Central memory CD8-positive, alpha-beta T cell (primary cell): ENCODE measurements at places on chromosomes 12 and 14.

GRCh38 chr14:70538087-70538486, 3.3 kb upstream of the ADAM20 start:
- no peak overlapping the region for H3K27ac ChIP-seq
- no peak overlapping the region for H3K4me3 ChIP-seq
- no peak for DNase-seq
- no peaks in the 10 kb centered on the region for H3K27me3 ChIP-seq
- no peaks in the 10 kb centered on the region for H3K36me3 ChIP-seq

GRCh38 chr14:104755621-104756020, 2.7 kb downstream of the SIVA1 start:
- H3K27me3 ChIP-seq: no peaks in the 10 kb centered on the region
- no peak overlapping the region for H3K4me3 ChIP-seq
- H3K27ac ChIP-seq: peak overlapping the region; percentile 55
- H3K4me1 ChIP-seq: peaks cover 30% of the 10 kb centered on the region

- H3K27ac ChIP-seq: no peak overlapping the region
- DNase-seq: no peak
- peaks cover 31% of the 10 kb centered on the region for H3K4me1 ChIP-seq
- H3K36me3 ChIP-seq: peaks cover 6% of the 10 kb centered on the region
Measured at GRCh38 chr12:54337280-54337842, 12.4 kb downstream of the COPZ1 start.

- no peaks in the 10 kb centered on the region for H3K36me3 ChIP-seq
- H3K27ac ChIP-seq: no peak within 1 kb of the TSS
- peak within 1 kb of the TSS; percentile 77 for H3K4me3 ChIP-seq
Measured at GRCh38 chr14:64293976-64294671, at the start of gene ESR2. TSS of gene ESR2 (minus strand) at chr14:64294371. CDS start at chr14:64282985, 11,386 bp downstream.
